ENCODE measurements at places on chromosomes 3 and 15. TPM values are rescaled to one million over a fixed set of nuclear protein-coding genes. Genes with fewer than 3 reads are reported as not detected.

GRCh38 chr3:127412578-127413317 lies 124.9 kb upstream of the PRR20G start:
- peak; percentile 11 for DNase-seq

DNA sequence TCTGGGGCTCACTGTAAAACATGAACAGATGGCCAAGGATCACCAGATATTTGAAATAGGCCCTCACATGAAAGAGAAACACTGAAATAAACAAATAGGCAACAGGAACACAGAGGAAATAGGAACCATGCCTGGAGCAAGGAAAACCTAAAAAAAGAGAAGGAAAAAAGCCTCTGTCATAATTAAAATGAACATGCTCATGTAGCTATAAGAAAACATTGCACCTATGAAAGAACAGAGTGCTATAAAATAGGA lies 102.4 kb downstream of the RAB11A start:
- no peak for DNase-seq

DNA sequence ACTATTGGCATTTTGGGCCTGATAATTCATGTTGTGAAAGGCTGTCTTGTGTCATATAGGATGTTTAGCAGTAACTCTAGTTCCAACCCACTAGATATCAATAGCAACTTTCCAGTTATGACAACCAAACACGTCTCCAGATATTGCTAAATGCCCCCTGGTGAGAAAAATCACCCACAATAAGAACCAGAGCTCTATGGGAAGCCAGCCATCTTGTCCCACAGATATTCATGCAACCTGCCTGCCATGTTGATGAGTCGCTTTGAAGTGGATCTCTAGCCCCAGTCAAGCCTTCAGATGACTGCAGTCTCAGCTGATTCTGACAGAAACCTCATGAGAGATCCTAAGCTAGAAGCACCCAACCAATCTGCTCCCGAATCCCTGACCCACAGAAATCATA lies 5.6 kb upstream of the TNIK start:
- no peak for DNase-seq

The HCLS1 gene
- total RNA-seq, result 41.9 TPM

Data from transverse colon (tissue), 4 donors.